ENCODE measurements at places on chromosomes 4 and X. TPM values are rescaled to one million over a fixed set of nuclear protein-coding genes. Genes with fewer than 3 reads are reported as not detected.

The H2BW1 gene
- total RNA-seq: 0.35 TPM

The GABRE gene
- total RNA-seq: 8.3 TPM

DNA sequence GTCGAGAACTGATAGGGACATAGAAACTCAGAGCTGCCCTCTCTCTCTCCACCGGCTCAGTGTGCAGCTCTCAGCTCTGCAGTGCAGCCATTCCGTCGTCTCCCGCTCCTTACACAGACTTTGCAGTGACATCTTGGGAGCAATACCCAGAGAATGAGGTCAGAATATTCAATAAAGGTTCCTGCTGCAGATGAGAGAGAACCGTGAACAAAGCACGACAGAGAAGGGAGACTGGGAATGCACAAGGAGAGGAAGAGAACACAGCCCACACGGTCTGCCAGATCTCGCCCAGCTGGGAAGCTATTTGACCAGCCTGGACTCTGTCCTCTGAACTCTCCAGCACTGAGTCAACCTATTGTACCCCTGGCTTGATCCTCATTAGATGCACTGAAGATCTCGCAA, 118.0 kb upstream of the PPARGC1A start:
- H3K27me3 ChIP-seq: no peaks in the 10 kb centered on the region
- DNase-seq: no peak
- no peak overlapping the region for H3K27ac ChIP-seq
- H3K4me3 ChIP-seq: no peak overlapping the region
- no peaks in the 10 kb centered on the region for H3K36me3 ChIP-seq
- H3K4me1 ChIP-seq: peaks cover 14% of the 10 kb centered on the region

- H3K36me3 ChIP-seq: peaks cover 41% of the 10 kb centered on the region
- H3K27ac ChIP-seq: no peak overlapping the region
- DNase-seq: no peak
- no peaks in the 10 kb centered on the region for H3K4me1 ChIP-seq
- H3K27me3 ChIP-seq: no peaks in the 10 kb centered on the region
- no peak overlapping the region for H3K4me3 ChIP-seq
These were observed 234.7 kb downstream of the OR13H1 start for GRCh38 chrX:131778269-131779218.

- no peak overlapping the region for H3K27ac ChIP-seq
- H3K4me1 ChIP-seq: no peaks in the 10 kb centered on the region
- H3K4me3 ChIP-seq: no peak overlapping the region
- no peaks in the 10 kb centered on the region for H3K36me3 ChIP-seq
- no peak for DNase-seq
- no peaks in the 10 kb centered on the region for H3K27me3 ChIP-seq
These were observed 388.9 kb upstream of the PPP1R2C start for GRCh38 chrX:43166874-43167273.

The TMSB15A gene
- 81.3 TPM for total RNA-seq

The SOX3 gene
- 23.3 TPM for total RNA-seq

DNA sequence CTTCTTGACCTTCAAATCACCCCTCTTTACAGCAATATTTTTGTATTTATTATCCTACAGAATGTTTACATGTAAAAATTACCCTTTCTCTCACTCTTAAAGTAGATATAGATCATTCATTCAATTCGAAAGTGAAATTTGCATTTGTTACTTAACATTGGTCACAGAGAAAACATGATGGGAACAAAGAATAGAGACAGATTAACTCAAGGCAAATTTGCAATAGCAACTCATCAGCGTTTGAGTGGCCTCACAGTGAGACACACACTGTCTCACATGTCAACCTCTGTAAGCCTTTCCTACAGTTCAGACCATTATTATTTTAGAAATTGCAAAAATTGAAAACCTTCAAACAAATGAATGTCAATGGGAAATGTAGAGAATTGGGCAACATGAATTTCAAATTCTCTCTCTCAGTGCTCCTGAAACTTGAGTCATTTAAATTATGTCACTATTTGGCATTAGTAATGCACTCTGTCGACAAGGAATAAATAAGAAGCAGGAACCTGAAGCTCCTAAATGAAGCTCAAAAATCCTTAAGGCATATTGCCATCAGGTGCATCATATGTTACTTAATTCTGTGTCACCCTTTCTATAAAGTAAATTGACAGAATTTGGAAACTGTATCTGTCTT, 148.3 kb upstream of the ANXA10 start:
- H3K27ac ChIP-seq: no peak overlapping the region
- no peak overlapping the region for H3K4me3 ChIP-seq
- H3K36me3 ChIP-seq: no peaks in the 10 kb centered on the region
- H3K27me3 ChIP-seq: no peaks in the 10 kb centered on the region
- peaks cover 4% of the 10 kb centered on the region for H3K4me1 ChIP-seq

GRCh38 chrX:63430026-63430425, 78.9 kb upstream of the SPIN4 start:
- H3K4me3 ChIP-seq: no peak overlapping the region
- H3K4me1 ChIP-seq: 0 out of 2 replicates have a peak, but pooled peaks cover 6% of the 10 kb centered on the region
- DNase-seq: peak; percentile 59
- H3K27ac ChIP-seq: no peak overlapping the region

DNA sequence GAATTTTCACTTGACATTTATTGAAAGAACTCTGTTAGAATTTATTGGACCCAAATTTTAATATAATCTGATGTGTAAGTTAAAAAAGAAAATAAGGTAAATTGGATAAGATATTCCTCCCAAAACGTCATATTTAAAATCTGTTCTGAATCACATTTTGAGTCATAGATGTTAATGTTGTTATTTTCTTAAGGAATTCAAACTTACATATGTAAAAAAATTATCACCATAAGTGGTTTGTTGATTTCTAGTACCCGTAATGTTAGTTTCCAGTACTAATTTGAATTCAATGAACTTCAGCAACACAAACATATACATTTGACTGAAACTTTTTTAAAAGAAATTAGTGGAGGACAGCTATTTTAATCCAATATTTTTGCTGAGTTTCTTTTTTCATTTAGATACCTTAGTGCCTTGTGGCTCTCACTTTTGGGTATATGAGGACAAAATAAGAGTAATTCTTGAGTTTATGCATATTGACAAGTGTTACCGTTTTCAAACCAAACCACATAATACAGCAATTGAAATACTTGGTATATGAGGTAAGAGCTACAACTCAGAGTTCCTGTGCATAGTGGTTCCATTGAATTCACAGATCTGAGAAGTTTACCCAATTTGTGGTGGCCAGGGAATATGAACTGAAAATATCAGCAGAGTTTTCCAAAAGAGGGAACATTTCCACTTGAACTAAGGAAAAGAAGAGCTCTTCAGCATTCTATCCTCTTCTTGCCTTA, 71.8 kb downstream of the C4orf46 start:
- H3K36me3 ChIP-seq: no peaks in the 10 kb centered on the region
- H3K4me3 ChIP-seq: no peak overlapping the region
- no peaks in the 10 kb centered on the region for H3K4me1 ChIP-seq

The XAGE2 gene
- not detected for total RNA-seq

DNA sequence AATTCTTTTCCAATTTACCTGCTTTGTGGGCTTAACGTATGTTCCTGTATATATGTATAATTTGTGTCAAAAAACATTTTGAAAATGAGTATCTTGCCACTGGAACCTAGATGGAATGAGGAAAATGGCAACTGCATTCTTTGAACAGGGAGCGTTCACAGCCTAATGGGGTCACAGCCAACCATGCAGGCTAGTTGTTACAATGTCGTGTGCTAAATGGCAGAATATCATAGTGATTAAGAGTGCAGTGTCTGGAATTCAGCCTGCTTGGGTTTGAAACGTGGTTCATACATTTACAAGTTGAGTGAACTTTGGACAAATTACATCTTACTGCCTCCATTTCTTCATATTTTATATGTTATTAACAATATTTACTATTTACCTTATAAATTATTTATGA, 70.8 kb downstream of the PCDH7 start:
- H3K27ac ChIP-seq: no peak overlapping the region
- no peaks in the 10 kb centered on the region for H3K36me3 ChIP-seq
- no peak for DNase-seq
- H3K4me1 ChIP-seq: peaks cover 23% of the 10 kb centered on the region
- H3K27me3 ChIP-seq: no peaks in the 10 kb centered on the region

- H3K36me3 ChIP-seq: no peaks in the 10 kb centered on the region
- H3K27me3 ChIP-seq: no peaks in the 10 kb centered on the region
- DNase-seq: no peak
- peaks cover 46% of the 10 kb centered on the region for H3K4me1 ChIP-seq
- no peak overlapping the region for H3K4me3 ChIP-seq
These were observed 69.4 kb downstream of the NSG1 start for GRCh38 chr4:4456351-4456750.

- H3K4me3 ChIP-seq: no peak overlapping the region
- H3K36me3 ChIP-seq: no peaks in the 10 kb centered on the region
- no peak overlapping the region for H3K27ac ChIP-seq
These were observed 41.9 kb upstream of the GAB1 start for GRCh38 chr4:143294710-143295275.

DNA sequence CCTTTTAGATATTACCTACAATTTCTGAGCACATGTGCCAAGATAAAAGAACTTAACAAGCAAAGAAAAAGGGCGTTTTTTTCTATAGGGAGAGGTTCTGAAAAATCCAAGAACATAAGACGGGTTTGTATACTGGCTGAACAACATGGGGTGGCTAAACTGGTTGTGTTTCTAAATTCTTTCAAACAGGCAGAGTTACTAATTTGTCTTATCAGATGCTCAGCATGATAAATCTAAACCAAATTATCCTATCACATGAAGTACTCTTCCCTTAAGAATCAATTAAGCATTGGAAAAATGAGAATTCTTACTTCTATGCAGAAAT, 45.4 kb upstream of the PGM2 start:
- no peaks in the 10 kb centered on the region for H3K4me1 ChIP-seq
- H3K36me3 ChIP-seq: no peaks in the 10 kb centered on the region
- DNase-seq: no peak
- no peak overlapping the region for H3K27ac ChIP-seq

The C4orf36 gene
- not detected for total RNA-seq

The NRK gene
- total RNA-seq: 15.0 TPM

The SSX4 gene
- total RNA-seq: not detected

The UGT2A2 gene
- not detected for total RNA-seq

- H3K4me1 ChIP-seq: no peaks in the 10 kb centered on the region
- no peak for DNase-seq
- no peaks in the 10 kb centered on the region for H3K36me3 ChIP-seq
- H3K27me3 ChIP-seq: no peaks in the 10 kb centered on the region
- H3K27ac ChIP-seq: no peak overlapping the region
These were observed 18.9 kb upstream of the RGN start for GRCh38 chrX:47059142-47059874.
